ENCODE measurements at places on chromosomes 6 and 20.

DNA sequence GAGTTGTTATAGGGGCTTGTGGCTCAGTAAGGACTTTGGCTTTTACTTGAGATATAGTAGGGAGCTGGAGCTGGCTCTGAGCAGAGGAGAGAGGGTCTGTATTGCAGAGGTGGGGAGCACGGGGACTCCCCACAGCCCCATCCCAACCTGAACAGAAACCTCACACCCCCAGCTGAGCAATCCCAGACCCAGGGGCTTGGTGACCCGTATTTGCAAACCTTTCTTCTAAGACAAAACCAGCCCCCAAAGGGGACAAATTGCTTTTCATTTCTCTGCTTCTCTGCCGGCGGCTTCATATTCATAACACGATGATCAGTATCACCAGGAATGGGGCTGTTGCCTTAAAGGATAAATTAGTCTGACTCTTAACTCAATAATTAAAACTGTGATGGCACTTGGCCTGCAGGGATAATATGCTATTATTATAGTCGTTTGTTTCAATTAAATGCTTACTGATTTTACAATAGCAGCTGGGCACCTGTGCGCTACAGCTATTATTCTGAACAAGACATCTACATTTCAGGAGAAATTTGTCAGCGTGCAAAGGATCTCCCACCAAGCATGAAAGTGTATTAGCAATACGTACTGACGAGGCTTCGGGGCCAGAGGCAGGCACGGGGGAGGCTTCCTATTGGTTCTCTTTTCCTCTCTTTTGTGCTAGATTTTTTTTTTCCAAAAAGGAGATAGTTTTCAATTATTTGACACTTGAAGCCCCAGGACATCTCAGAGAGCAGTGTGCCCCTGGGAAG is 118.1 kb downstream of the TOX2 start:
- DNase-seq, result no peak

- DNase-seq, result no peak
Observed at GRCh38 chr6:101462576-101462975, 69.1 kb downstream of the GRIK2 start.

DNA sequence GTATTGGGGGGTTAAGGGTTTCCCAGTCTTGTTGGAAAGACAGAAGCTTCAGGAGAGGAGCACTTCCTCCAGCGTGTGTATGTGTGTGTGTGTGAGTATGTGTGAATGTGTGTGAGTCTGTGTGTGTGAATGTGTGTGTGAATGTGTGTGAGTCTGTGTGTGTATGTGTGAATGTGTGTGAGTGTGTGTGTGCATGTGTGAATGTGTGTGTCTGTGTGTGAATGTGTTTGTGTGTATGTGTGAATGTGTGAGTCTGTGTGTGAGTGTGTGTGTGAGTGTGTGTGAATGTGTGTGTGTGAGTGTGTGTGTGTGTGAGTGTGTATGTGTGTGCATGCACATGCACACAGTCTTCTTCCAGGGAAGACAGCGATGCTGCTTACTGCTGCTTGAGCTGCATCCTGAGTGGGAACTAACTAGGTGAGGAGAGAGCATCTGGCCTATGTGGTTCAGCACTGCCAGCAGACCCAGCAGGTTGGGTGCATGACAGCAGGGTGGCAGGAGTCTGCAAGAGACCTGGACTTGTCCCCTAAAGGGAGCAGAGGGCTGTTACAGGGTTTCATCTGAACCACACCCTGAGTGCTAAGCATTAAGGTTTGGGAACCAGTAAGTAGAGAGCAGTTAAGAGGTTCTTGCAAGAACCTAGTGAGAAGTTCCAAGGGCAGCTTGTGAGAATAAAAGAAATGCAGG is 22.7 kb upstream of the CCND3 start:
- DNase-seq, result no peak

GRCh38 chr20:50789968-50790650 is 4.8 kb upstream of the BCAS4 start:
- no peak for DNase-seq

GRCh38 chr6:120147071-120147871 is 797.7 kb upstream of the MAN1A1 start:
- no peak for DNase-seq

DNA sequence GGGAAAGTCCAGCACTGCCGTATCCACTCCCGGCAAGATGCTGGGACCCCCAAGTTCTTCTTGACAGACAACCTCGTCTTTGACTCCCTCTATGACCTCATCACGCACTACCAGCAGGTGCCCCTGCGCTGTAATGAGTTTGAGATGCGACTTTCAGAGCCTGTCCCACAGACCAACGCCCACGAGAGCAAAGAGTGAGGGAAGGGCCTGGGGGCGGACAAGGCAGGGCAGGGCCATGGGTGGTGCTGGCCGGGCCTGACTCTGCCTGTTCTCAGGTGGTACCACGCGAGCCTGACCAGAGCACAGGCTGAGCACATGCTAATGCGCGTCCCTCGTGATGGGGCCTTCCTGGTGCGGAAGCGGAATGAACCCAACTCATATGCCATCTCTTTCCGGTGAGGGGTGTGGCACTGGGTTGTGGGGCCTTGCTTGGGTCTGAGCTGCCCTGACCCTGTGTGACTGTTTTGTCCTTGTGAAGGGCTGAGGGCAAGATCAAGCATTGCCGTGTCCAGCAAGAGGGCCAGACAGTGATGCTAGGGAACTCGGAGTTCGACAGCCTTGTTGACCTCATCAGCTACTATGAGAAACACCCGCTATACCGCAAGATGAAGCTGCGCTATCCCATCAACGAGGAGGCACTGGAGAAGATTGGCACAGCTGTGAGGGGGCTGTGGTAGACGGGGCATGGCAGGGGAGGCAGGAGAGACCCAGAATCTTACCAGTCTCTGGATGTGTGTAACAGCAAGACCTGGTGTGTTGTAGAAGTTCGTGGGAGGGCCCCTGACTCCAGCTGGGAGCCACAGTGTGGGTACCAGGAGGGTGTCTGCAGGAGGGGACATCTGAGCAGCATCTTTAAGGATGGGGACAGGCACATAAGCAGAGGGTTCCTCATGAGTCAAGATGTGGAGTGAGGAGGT is 29.1 kb downstream of the PLCG1 start:
- DNase-seq, result no peak

DNA sequence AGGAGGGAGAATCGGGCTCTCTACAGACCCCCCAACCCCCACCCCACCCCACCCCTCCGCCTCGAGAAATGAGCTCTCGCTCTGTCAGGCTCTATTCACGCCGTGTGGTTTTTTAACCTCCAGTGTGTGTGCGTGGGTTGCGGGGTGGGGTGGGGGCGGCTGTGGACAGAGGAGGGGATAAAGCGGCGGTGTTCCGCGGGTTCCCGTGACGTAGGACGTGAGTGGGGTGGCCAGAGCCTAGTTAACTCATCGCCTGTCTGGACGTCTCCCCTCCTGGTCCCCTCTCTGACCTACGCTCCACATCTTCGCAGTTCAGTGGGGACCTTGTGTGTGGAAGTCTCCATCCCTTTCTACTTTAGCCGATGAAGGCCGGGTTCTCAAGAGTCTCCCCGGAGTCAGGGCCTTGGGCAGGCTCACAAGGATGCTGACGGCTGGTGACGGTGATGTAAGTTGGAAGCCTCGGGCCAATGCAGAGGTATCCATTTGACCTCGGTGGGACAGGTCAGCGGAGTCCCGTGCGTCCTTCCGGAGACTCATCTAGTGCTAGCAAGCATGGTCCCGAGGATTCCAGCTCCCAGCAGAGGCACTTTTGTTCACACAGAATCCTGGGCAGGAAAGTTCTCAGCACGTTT is 1507.1 kb upstream of the DEFB115 start:
- no peak for DNase-seq

- no peak for DNase-seq
Observed at GRCh38 chr6:112980676-112981075, 633.5 kb downstream of the RFPL4B start.

DNA sequence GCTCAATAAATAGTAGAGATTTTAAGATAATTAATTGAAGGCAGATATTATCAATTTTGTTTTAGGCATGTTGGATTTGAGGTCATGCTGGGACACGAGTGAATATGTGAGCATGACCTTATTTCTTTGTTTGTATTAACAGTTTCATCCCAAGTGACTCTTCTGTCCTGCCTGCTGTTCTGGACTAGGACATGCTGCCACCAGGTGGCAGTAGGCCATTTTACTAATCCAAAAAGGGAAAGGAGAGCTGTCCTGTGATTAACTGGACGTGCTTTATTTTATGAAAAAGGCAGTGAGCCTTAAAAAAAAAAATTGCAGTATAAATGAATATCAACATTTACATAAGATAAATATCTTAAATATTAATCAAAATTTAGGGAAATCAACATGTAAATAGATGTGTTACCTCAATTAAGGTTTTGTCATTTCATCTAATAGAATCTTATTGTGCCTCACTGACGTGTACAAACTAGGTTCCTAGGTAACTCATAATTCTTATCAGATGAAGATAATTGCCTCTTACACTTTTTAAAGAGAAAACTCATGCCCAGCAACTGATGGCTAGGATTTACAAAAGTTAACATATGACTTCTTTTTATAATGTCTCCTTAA is 49.8 kb downstream of the FRK start:
- peak; percentile 46 for DNase-seq

GRCh38 chr20:6566821-6567220 is 200.7 kb upstream of the BMP2 start:
- no peak for DNase-seq

DNA sequence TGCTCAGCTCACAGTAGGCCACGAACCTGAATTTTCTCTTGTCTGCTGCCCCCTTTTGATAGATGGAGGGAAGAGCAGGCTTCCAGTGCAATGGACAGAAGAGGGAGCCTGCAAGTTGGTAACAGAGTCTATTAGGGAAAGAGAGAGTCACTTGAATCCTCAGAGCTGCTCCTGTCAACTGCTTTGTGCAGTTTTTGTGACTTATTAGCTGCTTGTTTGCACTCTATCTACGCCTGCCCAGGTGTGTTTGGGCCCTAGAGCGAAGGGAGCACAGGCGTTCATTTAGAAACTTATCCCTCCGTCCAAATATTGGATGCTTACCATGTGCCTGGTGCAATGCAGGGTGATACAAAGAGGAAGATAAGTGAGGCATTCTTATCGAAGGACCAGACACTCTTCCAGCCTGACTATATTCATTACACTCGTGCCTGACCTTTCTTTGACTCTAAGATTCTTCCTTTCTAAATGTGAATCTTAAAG is 11.6 kb upstream of the SLC2A12 start:
- DNase-seq, result peak; percentile 75

GRCh38 chr6:14222956-14223355 is 105.4 kb downstream of the CD83 start:
- DNase-seq, result no peak

GRCh38 chr6:84447651-84448050 is 220.2 kb upstream of the CEP162 start:
- no peak for DNase-seq

GRCh38 chr6:14212020-14212419 is 94.4 kb downstream of the CD83 start:
- no peak for DNase-seq

GRCh38 chr20:57993716-57994431 is 234.6 kb downstream of the ANKRD60 start:
- DNase-seq, result no peak

DNA sequence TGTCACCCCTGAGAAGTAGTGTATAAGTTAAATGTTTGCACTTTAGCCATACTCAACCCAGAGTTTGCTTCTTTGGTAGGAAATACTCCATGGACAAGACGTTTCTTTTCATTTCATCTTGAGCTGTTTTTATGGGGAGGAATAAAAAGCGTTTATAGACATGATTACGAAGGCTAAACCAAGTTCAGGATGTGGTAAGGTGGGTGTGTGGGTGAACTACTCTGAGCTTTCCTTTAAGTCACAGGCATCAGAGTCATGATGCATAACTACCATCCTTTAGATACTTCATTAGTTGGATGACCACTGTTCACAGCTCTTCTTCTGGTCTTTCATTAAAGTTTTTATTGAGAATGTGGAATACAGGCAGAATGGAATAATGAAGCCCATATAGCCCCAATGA is 48.9 kb downstream of the EBF4 start:
- peak; percentile 63 for DNase-seq

DNA sequence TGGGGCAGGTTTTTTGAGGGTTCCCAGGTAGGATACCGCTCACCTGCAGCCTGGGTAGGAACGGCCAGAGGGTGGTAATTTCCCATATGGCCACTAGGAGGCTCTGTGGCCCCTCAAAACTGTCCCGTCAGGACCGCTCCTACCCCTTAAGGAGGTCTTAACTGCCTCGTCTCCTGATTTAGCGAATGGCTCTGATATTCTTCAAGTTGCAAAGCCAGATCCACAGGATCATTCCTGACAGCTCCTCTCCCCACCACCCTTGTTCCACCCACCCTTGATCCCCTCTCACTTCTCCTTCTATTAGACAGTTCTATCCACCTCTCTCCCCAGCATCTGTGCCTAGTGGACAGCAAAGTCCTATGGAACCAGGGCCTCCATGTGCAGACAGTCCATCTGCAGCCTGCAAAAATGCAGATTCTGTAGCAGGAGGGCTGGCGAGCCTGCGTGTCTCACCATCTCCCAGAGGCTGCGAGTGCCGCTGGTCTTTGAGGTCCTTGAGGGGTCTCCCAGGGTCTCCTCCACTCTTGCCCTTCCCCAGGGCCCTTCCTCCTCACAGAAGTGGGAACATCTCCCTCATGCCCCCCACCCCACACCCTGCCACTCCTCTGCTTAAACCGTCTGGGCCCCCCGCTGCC is 34.3 kb upstream of the ZBP1 start:
- peak; percentile 65 for DNase-seq

DNA sequence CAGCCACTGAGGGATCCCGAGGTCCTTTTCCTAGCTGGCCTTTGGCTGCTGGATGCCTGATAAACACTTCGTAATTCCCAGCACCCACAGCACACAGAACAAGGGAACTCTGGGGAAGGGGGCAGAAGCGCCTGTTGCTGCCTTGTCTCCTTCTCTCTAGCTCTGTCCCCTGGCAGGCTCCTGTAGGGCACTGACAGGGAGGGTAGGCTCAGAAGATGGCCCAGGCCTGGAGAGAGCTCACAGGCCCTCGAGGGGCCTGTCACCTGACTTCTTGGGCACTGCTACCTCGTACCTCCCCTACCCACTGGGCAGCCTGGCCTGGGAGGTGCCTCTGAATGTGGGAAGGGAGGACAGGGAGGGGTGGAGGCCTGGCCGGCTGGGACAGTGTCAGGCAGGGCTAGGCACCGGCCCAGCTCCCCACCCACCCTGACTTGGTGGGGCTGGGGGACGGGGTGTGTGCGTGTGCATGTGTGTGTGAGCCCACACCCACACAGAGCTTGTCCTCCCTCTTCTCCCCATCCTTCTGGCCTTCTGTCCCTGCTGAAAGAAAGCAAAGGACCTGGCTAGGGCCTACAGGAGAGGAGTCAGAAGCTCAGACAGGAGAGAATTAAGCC is 18.1 kb downstream of the C6orf132 start:
- DNase-seq, result no peak

DNA sequence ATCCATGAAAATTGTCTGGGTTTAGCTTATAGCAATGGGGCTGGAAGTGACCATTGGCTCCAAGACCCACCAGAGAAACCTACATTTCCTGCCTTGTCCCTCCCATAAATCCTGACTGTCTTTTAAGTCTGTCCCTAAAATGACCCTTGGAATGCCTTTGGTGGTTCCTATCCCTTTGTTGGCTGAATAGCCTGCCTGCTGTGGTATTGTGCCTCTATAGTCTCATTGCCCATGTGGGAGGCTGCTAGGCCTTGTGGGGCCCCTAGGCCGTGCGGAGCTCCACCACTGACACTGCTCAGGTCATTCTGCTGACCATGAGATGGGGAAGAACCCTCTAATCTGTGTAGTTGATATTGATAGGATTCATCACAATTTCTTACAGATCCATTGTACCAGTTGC is 43.3 kb downstream of the SCP2D1 start:
- DNase-seq, result no peak
